ENCODE measurements at places on chromosomes 16 and 17.

DNA sequence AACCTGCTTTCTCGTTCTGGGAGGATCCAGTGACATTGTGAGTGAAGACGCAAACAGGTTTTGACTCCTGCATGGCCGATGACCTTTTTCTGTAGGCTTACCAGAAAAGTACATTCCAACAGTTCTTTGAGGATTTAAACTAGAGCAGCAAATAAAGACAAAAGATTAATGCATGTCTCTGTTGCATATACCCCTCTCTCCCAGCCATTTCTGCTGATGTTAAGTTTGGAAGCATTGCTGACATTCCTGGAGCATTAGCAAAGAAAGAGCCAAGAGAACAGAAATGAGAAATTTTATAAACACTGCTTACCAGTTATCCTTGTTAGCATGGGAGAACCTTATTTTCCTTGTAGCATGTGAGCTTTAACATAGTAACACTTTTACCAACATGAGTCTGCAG is 49.3 kb downstream of the SIAH1 start:
- no peak for DNase-seq

- no peak for DNase-seq
These were observed 27.3 kb downstream of the CENPV start for GRCh38 chr17:16325964-16326363.

GRCh38 chr16:66476328-66477027 is 49.4 kb downstream of the BEAN1 start:
- peak; percentile 67 for DNase-seq

- no peak for DNase-seq
These were observed 885 bp upstream of the SLC35B1 start for GRCh38 chr17:49708515-49709183.

DNA sequence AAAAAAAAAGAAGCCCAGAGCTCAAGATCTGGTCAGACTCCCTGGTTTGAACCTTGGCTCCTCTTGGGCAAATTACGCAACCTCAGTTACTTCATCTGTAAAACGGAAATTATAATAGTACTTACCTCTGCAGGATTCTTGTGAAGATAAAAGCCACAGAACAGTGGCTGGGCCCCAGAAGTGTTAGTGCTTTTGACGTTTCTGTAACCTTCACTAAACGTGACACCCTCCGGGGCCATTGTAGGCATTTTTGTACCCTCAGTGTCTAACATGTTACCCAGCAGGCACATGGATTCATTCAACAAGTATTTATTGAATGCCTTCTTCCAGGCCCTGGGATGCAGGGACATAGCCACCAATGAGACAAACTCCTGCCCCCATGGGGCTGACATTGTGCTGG is 58.0 kb downstream of the PITPNC1 start:
- peak; percentile 52 for DNase-seq

- DNase-seq = peak; percentile 21
These were observed 468 bp downstream of the FLYWCH2 start for GRCh38 chr16:2883458-2883908.

- no peak for DNase-seq
These were observed 50.9 kb upstream of the ZNF629 start for GRCh38 chr16:30837904-30838303.

DNA sequence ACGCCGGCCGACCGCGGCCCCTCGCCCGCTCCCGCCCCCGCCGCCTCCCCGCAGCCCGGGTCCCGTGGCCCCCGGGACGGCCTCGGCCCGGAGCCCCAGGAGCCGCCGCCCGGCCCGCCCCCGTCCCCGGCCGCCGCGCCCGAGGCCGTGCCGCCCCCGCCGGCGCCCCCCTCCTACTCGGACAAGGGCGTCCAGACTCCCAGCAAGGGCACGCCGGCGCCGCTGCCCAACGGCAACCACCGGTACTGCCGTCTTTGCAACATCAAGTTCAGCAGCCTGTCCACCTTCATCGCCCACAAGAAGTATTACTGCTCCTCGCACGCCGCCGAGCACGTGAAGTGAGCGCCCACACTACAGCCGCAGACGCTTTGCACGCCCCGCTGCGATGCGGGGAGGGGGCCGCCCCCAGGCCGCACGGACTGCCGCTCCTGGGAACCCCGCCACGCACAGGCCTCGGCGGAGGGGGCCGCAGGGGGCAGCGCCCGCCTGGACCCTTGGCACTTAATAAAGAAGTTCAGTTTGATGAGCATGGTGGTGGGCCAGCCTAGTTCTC is 35.5 kb upstream of the ZC3H18 start:
- peak; percentile 49 for DNase-seq

Data from activated naive CD8-positive, alpha-beta T cell treated with anti-CD3 and anti-CD28 coated beads, Interleukin-2, amount 50 U/mL, for 24 hours (primary cell).